GM23338 (cell line): ENCODE measurements at places on chromosomes 13 and 19. TPM values are rescaled to one million over a fixed set of nuclear protein-coding genes. Genes with fewer than 3 reads are reported as not detected.

Gene KLK13
- total RNA-seq = 1.1 and 5.7 TPM in 2 replicates

- DNase-seq = peak; percentile 51
Observed at GRCh38 chr13:112346899-112347229, 29.3 kb upstream of the SPACA7 start.

Gene MEIOSIN
- total RNA-seq = 0.16 and 0.28 TPM in 2 replicates

DNA sequence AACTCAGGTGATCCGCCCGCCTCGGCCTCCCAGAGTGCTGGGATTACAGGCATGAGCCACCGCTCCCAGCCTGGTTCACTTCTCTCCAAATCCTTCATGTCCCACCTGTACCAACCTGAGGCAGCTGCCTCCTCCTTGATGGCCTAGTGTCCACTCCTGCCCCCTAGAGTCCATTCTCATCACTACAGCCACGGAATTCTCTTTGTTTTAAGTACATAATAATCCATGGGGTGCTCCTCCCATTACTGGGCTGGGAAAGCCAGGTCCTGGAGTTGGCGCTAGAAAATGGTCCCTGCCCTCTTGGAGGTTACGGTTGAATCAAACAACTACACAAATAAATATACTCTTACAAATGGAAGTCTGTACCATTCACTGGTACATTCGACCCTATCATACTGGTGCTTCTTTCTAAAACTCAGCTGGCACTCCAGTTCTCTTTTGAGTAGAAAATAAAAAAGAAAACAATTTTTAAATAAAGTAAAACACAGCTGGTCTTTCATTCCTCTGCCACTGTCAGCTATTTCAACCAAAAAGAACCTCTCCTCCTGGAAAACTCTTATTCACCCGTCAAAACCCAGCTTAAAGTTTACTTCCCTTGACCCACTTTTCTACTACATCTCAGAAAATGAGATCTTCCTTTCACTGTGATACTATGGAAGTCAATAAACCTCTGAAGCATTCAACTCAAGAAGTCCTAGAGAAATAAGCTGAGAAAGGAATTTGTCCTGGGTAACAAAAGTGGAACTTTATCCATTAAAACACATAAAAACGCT, 22.4 kb upstream of the ARHGEF18 start:
- DNase-seq = peak; percentile 93

DNA sequence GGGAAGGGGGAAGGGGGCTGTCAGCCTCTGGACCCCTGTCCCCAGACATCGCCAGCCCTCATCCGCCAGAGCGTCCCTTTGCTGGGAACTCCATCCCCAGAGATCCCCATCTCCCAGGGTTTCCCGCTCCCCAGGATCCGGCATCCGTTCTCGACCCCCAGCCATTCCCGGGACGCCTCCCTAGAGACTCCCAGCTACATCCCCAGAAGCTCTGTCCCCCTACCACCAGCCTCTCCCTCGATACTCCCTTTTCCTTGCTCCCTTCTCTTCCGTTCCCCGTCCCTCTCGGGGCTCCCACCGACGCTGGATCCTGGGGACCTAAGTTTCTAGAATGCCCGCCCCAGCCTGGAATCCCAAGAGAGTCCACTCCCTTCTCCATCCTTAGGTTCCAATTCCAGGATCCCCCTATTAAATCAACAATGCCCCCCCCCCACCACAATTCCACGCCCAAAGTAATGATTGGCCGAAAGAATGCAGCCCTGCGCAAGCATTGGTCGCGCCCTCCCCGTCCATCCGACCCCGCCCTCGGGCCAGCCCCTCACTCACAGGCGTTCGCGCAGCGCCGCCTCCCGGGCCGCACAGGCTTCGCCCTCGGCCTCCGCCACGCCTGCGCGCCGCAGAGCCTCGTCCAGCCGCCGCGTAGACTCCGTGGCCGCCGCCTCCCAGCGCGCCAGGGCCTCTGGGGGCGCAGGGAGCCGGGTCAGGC, 3.2 kb downstream of the CCDC194 start:
- DNase-seq = peak; percentile 98

- no peak for DNase-seq
Observed at GRCh38 chr19:45539459-45539858, 32.2 kb downstream of the VASP start.

GRCh38 chr19:7176792-7177191, 107.3 kb downstream of the ZNF557 start:
- no peak for DNase-seq

- DNase-seq = no peak
Observed at GRCh38 chr13:51934461-51935087, 72.8 kb downstream of the CCDC70 start.

Gene TEX26
- not detected in 2 replicates for total RNA-seq

DNA sequence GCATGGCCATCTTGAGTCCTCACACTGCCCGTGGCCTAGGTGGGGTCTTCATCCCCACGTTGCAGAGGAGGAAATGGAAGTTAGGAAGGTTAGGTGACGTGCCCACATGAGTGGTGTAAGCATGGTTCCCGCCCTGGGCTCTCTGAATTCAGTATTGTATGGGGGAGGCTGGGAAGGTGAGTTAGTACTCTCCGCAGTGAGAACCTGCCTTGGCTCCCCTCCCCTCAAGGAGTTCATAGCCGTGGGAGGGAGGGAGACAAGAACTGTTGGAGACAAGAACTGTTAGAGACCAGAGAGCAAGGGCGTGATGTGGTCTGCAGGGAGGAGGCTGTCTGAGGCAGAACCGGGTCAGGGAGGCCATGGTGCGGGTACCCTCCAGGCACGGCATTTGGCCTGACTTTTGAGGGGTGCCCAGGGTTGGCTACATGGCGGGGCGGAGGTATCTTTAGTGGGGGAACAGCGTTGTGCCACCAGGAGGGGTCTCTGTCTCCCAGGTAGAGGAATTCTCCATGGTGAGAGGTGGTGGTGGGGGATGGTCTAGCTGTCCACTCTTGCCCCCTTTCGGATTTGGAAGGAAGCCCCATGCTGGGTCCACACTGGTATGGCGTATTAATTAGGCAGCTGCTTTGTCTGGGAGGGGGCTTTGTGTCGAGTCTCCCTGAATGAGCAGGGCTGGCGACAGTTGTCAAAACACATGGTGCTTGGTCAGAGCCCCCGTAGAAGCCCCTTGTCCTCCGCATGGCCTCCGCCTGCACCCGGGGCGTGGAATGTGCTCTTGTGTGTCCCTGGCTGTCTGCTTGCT, 45.8 kb downstream of the CAPN12 start:
- DNase-seq = no peak

Gene RXFP2
- not detected in 2 replicates for total RNA-seq
